ENCODE measurements at places on chromosomes 11 and 22.

- no peak for DNase-seq
Observed at GRCh38 chr11:96070453-96070852, 146.5 kb upstream of the MTMR2 start.

DNA sequence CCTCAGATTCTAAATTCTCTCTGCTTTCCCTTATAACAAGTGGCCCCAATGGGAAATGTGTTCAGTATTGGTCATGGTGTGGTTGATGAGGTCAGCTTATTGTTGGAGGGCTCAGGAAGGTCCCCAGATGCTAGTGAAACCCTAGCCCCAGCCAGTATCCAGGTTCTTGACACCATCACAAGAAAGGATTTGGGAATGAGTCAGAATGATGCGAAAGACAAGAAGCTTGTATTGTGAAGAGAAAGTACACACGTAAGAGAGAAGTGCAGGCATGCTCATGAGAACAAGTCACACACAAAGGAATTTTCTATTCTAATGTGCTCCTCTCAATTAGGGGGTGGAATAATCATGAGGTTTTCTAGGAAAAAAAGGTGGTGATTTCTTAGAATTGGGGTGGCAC lies 34.9 kb upstream of the TRPC6 start:
- DNase-seq = no peak

- no peak for DNase-seq
Observed at GRCh38 chr11:108405706-108406105, 61.6 kb downstream of the C11orf65 start.

GRCh38 chr11:120021391-120021953 lies 116.4 kb downstream of the TRIM29 start:
- no peak for DNase-seq

DNA sequence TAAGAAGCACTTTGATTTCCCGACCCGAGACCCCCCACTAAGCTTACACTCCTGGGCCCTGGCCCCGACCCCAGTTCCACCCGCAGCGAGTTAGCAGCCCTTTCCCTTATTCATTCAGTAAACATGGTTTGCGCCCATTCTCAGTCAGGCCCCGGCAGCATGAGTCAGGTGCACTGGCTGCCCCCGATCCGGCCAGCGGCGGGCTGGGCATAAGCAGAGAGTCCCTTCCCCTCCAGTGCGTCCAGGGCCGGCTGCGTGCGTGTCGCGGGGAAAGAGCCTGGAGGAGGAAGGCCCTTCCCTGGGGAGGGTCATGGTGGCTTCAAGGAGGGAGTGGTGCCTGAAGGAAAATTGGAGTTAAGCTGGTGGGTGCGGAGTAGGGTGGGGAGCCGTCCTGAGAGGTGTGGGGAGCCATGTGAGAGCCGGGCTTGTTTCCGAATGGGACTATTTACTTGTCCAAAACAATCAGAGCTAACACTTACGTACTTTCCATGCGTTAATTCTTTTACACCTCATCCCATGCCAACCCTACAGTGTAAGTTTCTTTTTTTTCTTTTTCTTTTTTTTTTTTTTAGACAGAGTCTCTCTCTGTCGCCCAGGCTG lies 657 bp downstream of the IGHMBP2 start:
- DNase-seq = no peak

- DNase-seq = no peak
Observed at GRCh38 chr11:46920755-46921154, 2.4 kb upstream of the LRP4 start.

GRCh38 chr11:110490886-110491285 lies 61.1 kb downstream of the FDX1 start:
- DNase-seq = no peak

DNA sequence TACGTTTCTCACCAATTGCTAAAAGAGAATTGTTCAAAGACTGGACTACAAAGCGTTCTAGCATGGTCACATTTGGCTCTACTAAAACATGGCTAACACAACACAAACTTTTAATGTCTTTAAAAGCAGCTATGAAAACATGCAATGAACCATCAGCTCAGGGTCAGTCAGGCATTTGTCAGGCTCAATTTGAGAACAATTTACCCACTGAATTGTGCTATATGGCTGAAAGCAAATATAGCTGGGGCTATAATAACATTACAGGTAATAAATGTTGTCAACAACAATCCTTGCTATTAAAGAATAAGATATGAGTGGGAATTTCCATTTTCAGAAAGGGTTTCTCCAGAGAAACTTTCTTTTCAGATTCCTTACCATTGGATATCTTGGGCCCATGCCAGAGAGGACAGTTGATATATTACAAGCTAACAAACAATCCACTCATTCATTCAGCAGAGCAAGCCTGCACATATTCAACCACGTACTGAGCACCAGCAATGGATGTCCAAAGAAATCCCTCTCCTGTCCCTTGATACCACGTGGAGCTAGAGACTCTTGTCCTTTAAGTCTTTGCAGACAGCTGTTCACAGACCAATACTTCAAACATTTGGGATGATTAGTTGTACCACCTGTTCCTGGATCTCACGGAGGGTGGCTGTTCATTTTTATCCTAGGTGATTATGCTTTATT lies 82.5 kb upstream of the DDI1 start:
- no peak for DNase-seq

DNA sequence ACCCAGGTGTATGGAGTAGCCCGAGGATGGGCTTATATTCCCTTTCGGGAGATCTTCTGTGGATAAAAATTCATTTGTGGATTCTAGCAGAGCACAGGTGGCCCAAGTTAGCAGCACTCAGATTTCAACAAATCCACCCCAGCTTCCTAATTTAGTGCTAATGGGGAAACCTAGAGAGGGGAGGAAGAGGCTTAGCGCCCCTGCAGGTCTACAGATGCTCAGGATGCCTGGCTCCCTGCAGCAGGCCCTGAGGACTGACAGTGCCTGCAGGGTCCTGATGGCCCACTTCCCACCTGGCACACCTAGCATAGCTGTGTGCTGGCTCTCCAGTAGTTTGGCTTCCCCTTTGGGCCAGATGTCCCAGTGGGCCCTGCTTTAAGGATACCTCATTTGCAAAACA lies 6.5 kb downstream of the DGAT2 start:
- no peak for DNase-seq

DNA sequence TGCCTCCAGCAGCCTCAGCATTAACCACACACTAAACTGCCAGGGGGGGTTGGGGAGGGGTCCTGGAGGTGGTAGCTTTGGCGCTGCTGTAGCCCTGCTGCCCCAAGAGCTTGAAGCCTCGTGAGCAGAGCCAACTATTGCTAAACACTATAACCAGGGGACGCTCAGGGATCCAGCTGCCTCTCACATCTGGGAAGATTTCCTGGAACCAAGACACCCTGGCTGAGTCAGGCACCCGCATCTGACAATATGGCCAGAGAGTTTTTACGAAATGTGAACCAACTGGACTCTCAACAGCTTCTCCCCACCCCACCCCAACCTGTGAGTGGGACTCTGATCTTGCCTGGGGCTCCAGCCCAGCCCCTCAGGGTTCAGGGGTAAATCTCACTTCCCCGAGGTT lies 14.3 kb downstream of the C1QTNF6 start:
- no peak for DNase-seq

- DNase-seq = no peak
Observed at GRCh38 chr11:104624021-104624420, 274.2 kb downstream of the CASP12 start.

- no peak for DNase-seq
Observed at GRCh38 chr11:65778901-65779668, 1.7 kb downstream of the AP5B1 start.

DNA sequence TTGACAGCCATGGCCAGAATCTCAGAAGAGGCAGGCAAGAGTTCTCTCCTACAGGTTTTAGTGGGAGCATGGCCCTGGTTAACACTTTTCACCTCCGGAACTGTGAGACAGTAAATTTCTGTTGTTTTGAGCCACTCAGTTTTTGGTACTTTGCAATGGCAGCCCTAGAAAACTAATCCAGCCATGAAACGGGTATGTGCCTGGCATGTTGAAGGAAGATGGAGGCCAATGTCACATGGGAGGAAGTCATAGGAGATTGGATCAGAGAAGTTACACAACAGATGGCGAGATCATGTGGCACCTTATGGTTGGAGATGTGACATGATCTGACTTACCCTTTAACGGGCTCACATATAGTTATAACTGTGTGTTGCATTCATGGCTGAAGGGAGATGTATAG lies 63.2 kb upstream of the EED start:
- DNase-seq = peak; percentile 89

GRCh38 chr11:9001736-9002135 lies 2.1 kb downstream of the NRIP3 start:
- DNase-seq = no peak

- DNase-seq = peak; percentile 56
Observed at GRCh38 chr11:121762820-121763219, 310.1 kb upstream of the SORL1-AS1 start.

- DNase-seq = peak; percentile 35
Observed at GRCh38 chr22:26066534-26066933, 102.7 kb upstream of the SEZ6L start.

DNA sequence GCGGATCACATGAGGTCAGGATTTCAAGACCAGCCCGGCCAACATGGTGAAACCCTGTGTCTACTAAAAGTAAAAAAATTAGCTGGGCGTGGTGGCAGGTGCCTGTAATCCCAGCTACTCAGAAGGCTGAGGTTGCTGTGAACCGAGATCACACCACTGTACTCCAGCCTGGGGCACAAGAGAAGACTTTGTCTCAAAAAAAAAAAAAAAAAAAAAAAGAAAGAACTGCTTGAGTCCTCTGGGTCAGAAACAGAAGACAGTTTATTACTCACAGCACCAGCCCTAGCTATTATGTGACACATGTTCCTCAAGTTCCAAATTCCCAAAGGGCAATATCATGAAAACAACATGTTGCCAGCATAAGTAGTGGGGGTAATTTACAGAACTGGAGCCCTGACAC lies 1014.1 kb upstream of the RAG2 start:
- peak; percentile 15 for DNase-seq

Data from NCI-H2171 (cell line).